Stimulated activated CD8-positive, alpha-beta memory T cell treated with anti-CD3 and anti-CD28 coated beads, Interleukin-2, amount 100 ng/mL, for 1 hour (primary cell): ENCODE measurements at places on chromosomes 4 and X.

DNA sequence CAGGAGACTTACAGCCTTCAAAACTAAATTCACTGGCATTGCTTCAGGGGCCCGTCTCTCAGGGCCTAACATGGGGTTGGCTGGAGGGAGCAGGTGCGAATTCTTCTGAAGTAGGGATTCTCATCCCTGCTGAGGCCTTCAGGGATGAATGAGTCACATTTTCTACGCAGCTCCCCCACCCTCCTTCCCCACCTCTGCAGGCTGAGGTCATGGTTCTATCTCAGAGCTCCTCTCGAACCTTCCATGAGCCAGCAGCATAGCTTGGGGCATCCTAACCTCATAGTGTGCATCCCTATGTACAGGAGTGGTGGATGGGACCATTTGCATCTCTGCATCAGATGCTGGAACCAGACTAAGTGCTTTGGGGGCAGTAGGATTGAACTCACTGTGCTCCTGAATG, 309.2 kb downstream of the EVC2 start:
- no peak for DNase-seq

DNA sequence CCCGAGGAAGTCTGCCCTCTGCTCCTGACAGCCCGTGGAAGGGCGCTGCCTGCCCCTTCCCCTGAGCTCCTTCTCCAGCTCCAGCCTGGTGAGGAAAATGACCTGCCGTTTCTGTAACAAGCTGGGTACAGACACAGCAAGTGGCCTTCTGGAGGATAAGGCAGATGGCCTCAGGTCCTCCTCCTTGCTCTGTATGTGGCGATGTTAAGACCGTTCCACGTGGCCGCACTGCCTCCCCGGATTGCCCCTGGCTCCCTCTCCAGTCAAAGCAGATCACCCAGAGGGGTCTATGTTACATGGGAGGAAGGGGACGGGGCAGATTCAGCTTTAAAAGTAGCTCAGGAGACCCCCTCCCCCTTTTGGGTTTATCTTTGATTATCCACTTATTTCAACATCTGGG, 80.3 kb upstream of the GATB start:
- DNase-seq: no peak

GRCh38 chr4:99352602-99353537, at the start of gene ADH1C:
Gene ADH1C (minus strand): TSS chr4:99352746. CDS start chr4:99352675, 71 bp downstream.
- no peak for DNase-seq

- no peak for DNase-seq
Measured at GRCh38 chr4:123359449-123360315, 36.9 kb upstream of the SPRY1 start.

DNA sequence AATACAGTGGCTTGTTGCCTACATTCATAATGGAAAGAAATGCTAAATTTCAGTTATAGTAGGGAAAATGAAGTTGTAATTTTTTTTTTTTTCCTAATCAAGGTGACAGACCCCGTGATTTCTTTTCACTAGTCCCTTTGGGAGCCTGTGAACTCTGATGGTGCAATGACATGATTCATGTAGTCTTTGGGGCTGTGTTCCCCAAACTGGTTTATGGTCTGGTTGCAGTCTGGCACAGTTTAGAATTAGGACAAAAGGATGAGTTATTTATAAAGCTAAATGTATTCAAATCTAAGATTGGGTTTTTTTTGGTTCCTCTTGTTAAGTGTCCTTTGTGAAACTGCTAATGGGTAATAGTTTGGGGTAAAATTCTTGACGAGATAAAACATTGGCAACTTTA, 66.0 kb downstream of the REPS2 start:
- DNase-seq: no peak

DNA sequence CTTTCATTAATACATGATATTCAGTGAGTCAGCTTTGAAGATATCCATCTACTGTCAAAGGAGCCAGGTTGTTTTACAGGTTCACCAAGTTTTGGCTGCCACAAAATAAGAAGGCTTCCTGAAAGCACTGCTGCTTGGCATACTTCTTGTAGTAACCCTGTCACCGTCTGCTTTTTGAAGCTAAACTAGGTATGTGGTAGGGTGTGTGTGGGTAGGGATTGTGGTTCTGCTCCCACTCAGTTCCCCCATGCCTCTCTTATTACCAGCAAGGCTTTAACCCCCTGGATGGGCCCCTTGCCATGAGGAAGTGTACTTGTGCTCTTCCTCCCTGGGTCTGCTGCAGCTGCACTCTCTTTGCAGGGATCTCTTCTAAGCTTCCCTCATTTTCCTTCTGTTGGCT, 191.2 kb downstream of the BANK1 start:
- DNase-seq: no peak

DNA sequence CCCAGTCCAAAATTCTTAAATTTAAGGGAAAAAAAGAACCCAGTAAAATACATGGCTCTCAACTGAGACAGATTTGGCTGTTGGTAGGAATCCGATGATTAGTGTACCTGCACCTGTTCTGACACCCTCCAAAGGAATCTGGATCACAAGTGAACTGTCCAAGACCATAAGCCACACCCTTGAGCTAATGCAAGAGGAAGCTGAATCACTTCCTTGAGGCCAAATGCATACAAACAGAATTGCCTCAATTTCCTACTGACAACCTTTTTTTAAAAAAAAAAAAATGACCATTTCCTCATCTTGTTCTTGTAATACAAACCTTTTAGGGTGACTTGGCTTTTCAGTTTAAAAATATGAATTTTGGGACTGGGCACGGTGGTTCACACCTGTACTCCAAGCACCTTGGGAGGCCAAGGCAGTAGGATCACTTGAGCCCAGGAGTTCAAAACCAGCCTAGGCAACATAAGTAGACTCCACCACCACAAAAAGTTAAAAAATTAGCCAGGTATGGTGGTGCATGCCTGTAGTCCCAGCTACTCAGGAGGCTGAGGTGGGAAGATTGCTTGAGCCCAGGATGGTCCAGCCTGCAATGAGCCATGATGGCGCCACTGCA, 10.7 kb upstream of the FBXL5 start:
- no peak for DNase-seq

DNA sequence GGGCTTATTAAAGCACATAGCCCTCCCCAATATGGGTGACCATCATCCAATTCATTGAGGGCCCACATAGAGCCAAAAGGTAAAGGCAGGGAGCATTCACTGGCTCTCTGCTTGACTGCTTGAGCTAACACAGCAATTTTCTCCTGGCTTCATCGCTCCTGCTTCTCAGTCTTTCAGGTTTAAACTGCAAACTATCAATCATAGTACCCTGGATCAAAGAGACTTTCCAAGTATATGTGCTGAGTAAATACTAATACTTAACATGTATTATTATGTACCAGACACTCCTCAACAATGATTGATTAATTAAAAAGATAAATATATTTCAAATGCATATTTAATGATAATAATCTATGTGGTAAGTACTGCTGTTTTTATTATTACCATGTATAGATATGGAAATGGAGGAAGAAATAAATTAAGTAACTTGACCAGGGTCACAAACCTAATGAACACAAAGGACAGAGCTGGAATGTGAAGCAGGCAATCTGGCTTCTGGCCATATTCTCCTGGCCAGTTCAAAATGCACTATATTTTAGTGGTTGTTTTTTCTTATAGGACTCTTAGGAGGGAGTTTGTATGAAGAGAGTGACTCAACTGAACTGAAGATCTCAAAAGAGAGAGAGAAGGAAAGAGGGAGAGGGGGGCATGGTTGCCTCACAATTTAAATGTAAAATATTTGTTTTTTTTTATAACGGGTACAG, 1197.3 kb downstream of the TECRL start:
- no peak for DNase-seq

DNA sequence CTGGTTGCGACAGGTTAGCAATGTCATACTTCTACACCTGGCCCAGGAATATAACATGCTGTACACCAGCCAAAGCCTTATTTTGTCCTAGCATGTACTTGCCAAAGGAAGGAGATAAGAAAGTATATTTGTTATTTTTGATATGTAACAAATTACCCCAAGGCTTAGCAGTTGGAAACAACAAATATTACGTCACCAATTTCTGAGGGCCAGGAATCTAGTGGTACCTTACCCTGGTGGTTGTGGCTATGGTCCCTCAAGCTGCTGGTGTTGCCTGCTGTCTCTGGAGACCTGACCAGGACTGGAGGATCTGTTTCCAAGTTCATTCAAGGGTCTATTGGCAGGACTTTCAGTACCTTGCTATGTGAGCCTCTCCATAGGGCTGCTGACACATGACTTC, 135.5 kb upstream of the BANK1 start:
- no peak for DNase-seq

DNA sequence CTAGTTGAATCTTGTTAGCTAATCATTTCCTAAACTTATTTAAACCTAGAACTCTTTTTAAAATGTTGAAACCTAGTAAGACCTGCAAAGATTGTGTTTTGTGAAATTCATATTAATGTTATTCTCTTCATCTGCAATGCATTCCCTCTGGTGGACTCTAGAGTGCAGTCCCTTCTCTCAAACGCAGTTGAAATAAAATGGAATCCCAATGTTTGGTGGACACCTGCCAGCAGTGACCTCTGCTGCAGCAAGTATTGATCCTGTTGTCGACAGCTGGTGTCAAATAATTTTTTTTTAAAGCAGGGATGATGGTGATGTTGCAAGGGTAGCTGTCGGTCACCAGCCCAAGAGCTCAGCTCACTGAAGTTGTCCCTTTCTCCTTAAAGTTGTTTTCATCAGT, 492.0 kb downstream of the ZIC3 start:
- DNase-seq: no peak

GRCh38 chrX:1394731-1395501, 3.0 kb upstream of the SLC25A6 start:
- no peak for DNase-seq

- no peak for DNase-seq
Measured at GRCh38 chrX:7390441-7390840, 242.5 kb upstream of the PUDP start.

- no peak for DNase-seq
Measured at GRCh38 chr4:36197501-36197900, 46.8 kb downstream of the ARAP2 start.

GRCh38 chr4:138961664-138962063, 53.9 kb upstream of the NOCT start:
- no peak for DNase-seq

- no peak for DNase-seq
Measured at GRCh38 chrX:129759576-129760061, 20.1 kb upstream of the SASH3 start.

DNA sequence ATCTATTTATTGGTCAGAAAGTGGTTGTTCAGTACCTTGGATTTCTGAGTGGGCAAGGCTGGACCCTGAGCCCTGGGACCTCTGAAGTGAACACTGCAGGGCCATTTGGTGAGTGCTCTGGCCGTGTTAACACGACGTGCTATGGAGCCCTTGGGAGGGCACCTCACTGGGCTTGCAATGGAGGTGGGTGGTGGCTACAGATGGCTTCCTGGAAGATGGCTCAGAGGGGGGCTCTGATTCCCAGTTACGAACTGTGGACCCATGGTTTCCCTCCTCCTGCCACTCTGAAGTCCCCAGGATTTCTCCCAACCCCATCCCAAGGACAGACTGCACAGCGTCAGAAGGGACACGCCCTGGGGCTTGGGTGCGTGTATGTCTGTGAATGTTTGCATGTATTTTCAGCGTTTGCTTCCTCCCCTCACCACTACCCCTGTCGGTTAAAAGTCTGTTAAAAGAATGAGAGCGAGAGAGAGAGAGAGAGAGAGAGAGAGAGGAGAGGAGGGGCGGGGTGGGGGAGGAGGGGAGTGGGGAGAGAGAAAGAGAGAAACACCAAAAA, 3.7 kb upstream of the RHOH start:
- no peak for DNase-seq

- no peak for DNase-seq
Measured at GRCh38 chrX:7071390-7071789, 76.1 kb upstream of the STS start.

- DNase-seq: no peak
Measured at GRCh38 chr4:5237086-5237660, 185.9 kb downstream of the STK32B start.

GRCh38 chr4:88779431-88779830, 81.8 kb upstream of the NAP1L5 start:
- DNase-seq: no peak

DNA sequence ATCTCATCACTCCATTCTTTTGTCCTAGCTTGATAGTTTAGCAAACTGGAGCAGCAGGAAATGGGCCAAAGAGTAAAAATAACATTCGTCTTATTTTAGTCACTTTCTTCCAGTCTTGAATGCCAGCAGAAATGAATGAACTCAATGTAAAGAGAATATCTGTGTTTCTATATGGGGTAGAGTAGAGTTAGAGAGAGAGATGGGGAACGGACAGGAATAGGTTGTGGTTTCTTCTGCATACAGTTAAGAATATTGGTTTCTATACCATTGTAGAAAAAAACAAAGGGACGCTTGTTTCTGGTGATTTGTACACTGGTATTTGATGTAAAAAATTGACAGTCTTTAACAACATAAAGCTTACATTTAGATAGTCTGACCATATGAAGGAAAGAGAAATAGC, 8.9 kb downstream of the GPR174 start:
- DNase-seq: no peak

GRCh38 chr4:101500742-101501141, 153.4 kb upstream of the PPP3CA start:
- no peak for DNase-seq

DNA sequence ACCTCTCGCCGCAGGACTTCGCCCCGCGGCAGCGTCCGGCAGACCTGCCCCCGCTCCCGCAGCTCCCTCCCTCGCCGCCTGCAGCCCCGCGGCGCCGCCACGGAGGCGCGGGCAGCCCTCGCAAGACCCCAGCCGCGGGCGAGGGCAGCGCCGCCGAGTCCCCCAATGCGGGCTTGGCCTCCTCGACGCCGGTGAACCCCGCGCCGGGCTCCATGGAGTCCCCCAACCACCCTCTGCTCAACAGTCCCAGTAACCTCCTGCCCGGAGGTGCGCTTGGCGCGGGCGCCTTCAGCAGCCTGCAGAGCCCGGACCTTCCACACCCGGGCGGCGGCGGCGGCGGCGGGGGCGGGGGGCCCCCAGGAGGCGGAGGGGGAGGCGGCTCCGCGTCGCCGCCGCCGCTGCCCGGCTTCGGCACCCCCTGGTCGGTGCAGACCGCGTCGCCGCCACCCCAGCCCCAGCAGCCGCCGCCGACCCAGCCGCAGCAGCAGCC, 1.2 kb downstream of the CPEB2 start:
- DNase-seq: peak; percentile 22

DNA sequence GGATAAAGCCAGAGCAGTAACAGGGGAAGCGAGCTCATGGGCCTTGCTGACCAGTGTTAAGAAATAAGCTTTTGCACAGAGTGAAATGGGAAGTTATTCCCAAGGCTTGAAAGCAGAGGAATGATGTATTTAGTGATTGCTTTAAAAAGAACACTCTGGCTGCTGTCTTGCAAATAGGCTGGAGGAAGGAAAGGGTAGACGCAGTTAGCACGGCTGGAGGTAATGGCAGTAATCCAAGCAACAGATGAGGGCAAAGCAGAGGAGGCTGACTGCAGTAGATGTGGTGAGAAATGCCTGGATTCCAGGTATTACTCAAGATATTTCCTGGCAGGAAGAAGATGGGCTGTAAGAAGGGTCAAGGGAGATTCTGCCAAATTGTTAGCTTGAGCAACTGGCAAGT, 1342.3 kb upstream of the AGA start:
- no peak for DNase-seq

DNA sequence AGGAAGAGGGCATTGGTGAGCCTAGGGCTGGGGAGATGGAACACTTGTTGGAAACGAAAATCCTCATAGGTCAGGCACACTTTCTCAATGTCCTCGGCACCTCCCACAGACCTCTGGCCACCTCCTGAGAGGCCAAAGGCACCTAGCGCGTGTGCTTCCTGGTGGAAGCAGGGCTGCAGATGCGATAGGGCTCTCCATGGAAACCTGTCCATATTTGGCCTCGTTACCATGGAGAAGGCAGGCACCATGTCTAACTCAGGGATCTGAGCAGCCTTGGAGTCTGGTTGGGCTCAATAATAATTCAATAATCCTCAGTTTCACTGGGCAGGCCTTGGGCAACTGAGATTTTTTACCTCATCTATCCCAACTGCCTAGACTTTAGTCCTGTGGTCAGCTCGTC, 58.3 kb downstream of the RAI2 start:
- DNase-seq: no peak
